ENCODE measurements at places on chromosomes 6 and 20.

GRCh38 chr6:21264288-21265033 is 329.1 kb upstream of the SOX4 start:
- DNase-seq: no peak

GRCh38 chr6:25640446-25640845 is 11.6 kb upstream of the SCGN start:
- no peak for DNase-seq

DNA sequence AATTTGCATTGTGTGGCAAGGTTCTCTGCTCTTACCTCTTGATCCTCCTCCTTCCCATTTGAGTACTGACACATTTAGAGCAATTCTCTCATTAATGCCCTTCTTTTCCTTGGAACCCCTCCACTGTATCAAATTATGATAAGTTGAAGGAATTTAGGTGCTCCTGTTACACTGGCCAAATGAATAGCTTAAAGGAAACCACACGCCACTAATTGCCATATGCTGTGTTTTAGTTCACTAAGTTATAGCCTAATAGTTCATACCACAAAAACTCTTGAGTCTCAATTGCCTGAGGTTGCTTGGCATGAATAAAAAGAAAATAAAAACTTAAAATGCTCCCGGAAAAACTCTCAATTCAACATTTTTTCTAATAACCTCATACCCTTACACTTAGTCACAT is 1239.3 kb downstream of the EPHA7 start:
- DNase-seq: no peak

DNA sequence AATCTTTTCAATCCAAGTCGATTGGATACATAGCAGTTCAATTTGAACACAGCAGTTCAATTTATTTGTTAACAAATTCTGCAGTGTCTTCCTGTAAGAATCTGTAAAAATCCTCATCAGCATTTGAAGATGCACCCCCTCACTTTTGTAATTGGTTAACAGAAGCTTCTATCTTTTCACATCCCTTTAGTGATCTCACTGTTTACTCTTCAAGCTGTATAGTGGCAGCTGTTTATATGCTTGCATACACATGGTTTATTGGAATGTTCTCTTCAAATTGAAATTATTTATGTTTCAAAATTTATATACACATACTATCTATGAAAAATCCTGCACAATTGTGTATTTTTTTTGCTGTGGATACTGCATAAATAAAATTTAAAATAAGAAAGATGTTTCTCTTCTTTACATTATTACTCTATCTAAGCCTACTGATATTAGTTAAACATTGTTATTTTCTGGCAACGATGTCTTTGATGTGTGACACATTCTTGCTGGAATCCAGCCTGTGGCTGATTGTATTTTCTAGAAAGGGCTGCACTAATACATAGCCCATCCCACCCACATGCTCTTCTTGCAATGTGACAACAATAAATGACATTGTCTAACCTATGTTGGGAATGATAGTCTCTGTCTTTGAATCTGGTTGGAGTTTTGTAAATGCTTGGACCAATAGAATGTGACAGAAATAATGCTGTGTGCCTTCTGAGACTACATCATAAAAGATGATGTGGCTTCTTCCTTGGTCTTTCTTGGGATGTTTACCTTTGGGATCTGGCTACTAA is 573.0 kb downstream of the CD109 start:
- no peak for DNase-seq

GRCh38 chr20:23111307-23111943 is 25.3 kb upstream of the CD93 start:
- no peak for DNase-seq

- DNase-seq: no peak
Measured at GRCh38 chr6:121157906-121158305, 176.4 kb downstream of the TBC1D32 start.

GRCh38 chr6:134956676-134957075 is 6.8 kb upstream of the ALDH8A1 start:
- no peak for DNase-seq

- no peak for DNase-seq
Measured at GRCh38 chr6:160254467-160255312, 3.9 kb downstream of the SLC22A2 start.

GRCh38 chr6:41028561-41029412 is 10.2 kb downstream of the UNC5CL start:
- DNase-seq: no peak

DNA sequence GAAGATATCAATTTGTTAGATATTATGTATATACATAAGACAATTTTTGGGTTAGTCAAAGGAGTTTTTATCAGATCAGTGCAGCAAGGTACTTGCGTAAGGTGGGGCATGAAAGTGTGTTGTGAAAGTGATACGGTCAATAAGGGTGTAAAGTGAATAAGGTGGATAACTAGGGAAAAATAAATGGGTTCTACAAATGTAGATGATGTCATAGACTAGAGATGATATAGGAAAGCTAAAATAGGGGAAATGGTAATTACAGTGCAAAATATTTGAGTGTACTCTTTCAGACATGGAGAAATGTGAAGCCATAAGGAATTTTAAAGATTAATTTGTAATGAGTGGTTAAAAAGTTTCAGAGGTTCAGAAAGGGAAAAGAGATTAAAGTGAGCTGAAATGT is 180.6 kb upstream of the KHDRBS2 start:
- DNase-seq: no peak

GRCh38 chr6:118787724-118788423 is 106.1 kb upstream of the ASF1A start:
- no peak for DNase-seq
